Fibroblast of upper back skin (primary cell): ENCODE measurements at places on chromosomes 7 and 10.
A peak's percentile ranks its signal among the peaks of the same experiment; 100 is the strongest.

DNA sequence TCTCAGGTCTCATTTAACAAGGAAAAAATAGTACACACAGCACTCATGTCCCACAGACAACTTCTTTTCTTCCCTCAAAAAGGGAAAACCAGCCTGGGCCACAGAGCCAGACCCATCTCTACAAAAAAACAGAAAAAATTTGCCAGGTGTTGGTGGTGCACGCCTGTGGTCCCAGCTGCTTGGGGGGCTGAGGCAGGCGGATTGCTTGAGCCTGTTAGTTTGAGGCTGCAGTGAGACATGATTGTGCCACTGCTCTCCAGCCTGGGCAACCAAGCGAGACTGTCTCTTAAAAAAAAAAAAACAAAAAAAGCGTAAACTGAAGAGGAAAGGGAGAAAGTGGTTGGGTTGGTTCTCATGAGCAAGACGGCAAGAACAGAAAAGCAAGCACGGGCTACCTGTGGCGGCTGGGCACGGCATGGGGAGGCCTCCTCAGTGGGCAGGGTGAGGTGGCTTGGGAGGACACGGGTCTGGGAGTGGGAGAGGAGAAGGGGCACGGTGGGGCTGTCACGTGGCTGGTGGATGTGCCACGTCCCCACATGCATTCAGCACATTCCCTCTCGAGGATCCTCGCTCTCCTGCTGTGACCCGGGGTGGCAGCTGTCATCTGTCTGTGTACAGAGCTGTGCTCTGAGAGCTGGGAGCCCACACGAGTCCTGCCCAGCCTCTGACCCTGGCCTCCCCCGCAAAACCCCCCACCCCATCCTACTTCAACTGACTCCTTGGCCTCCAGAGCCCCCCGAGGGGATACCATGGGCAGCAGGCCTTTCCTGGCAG is 219.7 kb downstream of the MLLT10 start:
- DNase-seq: no peak

- peak; percentile 65 for DNase-seq
These were observed at the start of gene ZNF485 for GRCh38 chr10:43606323-43607198. ZNF485 (plus strand) TSS chr10:43606438; CDS start chr10:43607051, 613 bp downstream.

GRCh38 chr10:52779541-52780390 is 7.2 kb upstream of the MBL2 start:
- DNase-seq: peak; percentile 58

- no peak for DNase-seq
These were observed 858.7 kb downstream of the REEP3 start for GRCh38 chr10:64379898-64380297.

DNA sequence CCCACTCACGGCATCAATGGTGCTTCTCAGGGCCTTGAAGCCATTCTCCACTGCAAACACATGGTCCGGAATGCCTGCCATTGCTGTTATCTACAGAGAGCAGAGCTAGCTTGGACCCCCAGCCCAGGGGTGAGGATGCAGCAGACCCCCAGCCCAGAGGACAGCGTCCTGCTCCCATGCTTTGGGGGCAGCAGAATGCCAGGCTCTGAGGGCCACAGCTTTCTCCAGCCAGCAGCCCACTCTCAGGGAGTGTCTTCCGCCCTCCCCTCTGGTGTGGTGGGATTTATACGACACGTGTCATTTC is 48.1 kb upstream of the MSMB start:
- no peak for DNase-seq

DNA sequence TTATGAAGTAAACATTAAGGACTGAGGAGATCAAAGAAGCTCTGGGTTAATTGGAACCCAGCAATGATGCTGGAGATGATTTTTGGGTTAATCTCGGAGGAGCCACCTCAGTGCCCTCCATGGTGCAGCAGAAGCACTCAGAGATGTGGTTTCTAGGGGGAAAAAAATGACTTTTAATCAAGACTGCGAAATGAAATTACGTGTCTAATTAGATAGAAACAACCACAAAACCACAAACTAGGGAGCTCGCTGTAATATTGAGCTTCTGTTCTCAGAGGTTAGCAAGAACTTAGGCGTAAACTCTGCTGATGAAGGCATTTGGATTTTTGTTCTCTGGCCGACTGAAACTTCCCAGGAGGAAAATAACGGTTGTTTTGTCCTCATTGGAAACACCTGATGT is 319.0 kb downstream of the GRID1 start:
- DNase-seq: no peak

DNA sequence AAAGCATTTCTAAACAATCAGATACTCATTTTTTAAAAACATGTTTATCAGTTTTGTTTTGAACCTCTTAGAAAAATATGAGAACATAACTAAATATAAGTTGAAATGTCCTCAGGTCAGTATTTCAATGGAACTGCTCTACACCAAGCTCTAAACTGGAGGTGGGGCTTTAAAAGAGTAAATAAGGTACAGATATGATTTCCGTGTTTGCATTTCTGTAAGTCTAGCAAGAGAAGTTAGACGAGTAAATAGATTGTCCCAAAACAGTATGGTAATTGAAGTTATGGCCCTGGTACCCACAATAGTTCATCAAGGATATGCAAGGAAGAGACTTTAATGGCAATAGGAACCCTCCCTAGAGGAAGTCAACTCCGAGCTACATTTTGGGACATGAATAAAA is 115.1 kb upstream of the AKR1E2 start:
- no peak for DNase-seq

DNA sequence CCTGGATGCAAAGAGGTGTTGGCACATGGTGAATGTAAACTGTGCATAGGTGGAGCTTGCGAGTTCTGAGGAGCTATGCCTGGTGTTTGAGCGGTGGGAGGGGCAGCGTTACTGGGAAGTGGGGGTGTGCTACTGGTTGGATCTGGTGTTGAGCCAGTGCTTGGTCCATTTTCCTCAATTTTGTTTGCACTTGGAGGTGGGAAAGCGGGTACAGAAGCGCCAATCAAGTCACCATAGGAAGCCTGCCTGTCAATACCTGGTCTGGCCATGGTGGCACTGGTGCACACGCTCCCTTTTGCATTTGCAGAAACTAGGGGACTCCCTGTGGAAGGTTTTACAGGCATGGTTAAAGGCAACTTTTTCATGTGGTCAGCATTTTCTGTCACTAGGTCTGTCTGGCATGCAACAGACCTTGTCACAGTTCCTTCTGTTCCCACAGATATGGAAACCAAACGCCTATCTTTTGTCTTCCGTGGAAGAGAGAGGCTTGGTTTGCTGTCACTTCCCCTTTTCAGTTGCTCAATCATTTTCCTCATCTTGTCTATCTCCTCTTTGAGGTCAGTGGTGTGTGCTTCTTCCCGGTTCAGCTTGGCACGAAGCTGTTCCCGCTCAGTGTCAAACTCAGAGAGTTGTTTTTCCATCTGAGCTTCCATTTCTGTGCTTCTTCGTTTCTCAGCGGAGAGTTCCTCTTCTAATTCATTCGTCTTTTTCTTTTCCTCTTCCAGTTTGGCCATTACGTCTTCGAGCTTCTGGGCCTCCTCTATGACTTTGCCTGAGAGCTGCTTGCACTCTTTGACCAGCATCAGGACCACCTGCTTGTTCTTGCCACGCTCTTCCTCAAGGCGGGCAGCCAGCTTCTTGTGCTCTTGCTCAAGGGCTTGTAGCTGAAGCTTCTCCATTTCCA is 81.1 kb downstream of the CTTNBP2 start:
- no peak for DNase-seq

- DNase-seq: no peak
These were observed 457.6 kb downstream of the PLXNA4 start for GRCh38 chr7:132118641-132119040.

GRCh38 chr10:48798481-48799254 is 114.0 kb downstream of the WDFY4 start:
- no peak for DNase-seq

DNA sequence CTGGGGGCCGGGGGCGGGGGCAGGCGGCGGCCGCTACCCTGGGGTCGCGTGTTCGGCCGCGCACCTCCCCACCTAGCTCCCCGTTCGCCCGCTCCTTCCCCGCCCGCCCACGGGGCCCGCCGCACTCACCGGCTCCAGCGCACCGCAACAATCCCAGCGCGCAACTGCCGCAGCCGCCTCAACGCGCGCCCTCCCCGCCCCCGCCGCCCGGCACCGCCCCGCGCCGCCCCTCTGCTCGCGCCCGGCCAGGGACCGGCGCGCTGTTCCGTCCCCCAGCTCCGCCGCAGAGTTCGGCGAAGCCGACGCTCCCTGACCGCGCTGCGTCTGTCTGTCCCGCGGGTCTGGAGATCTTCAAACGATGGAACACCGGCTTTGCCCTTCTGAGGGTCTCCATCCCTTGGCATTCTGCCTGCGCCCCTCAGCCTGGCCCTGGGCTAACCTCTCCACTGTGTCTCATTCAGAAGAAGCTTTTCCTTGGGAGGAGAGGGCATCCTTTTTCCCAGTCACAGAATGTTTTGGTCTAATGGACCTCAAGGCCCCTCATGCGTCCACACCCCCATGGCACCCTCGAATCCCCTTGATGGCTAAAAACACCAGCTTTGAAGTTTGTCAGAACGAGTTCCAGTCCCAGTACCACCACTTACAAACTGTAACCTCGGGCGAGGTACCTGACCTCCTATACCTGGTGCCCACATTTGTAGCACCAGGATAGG is at the start of gene NT5C2:
NT5C2 (minus strand) TSS at position 166 of the 713 bp plus-strand sequence. CDS start 18,314 bp downstream, outside the sequence.
- DNase-seq: peak; percentile 74

GRCh38 chr10:92573798-92574547 is at the start of gene IDE:
IDE (minus strand) TSS chr10:92574093; CDS start chr10:92574019, 74 bp downstream.
- DNase-seq: peak; percentile 84

DNA sequence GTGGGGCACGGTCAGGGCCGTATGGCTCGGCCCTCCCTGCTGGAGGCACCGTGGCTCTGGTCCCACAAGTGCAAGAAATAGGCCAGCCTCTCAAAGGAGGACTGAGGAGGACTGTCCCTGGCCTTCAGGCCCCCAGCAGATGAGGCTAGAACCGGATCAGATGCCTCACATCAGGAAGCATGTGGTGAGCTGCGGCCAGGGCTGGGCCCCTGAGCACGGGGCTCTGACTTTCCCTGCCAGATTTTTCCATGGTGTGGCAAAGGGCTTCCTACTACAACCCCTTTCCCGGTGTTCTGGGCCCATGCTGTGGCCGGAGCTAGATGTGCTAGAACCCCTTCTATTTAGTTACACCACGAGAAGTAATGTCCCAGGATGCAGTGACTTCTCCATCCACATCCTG is 100.4 kb downstream of the TCERG1L start:
- no peak for DNase-seq

- DNase-seq: no peak
These were observed 84.8 kb downstream of the PTPRE start for GRCh38 chr10:127991543-127992255.

GRCh38 chr7:111867348-111867931 is 305.1 kb upstream of the IMMP2L start:
- DNase-seq: no peak

- DNase-seq: peak; percentile 92
These were observed 194.0 kb downstream of the HDAC9 start for GRCh38 chr7:18689551-18689950.

- no peak for DNase-seq
These were observed 455.2 kb downstream of the SORCS3 start for GRCh38 chr10:105096316-105096715.

DNA sequence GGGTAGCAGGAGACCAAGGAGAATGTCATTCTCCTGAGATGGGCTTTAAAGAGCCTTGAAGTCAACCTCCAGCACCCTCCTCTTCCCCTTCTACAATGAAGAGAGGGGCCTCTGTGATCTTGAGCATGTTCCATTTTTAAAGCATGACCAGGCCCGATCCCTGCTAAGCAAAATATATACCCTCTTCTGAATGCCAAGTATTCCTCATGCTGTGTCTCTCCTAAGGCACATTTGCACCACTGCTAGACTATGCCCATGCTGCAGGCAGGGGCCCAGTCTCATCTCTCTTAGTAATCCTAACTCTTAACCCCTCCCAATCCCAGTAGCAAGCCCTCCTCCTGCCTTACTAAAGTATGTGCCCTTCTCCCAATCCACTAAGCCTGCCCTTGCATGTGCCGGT is 18.4 kb downstream of the SORBS1 start:
- DNase-seq: no peak

GRCh38 chr10:30505543-30506298 is 71.7 kb downstream of the MAP3K8 start:
- DNase-seq: no peak

- no peak for DNase-seq
These were observed 40.8 kb downstream of the CPED1 start for GRCh38 chr7:121029302-121029701.

- no peak for DNase-seq
These were observed 64.0 kb downstream of the ELFN1 start for GRCh38 chr7:1733908-1734730.

GRCh38 chr10:31749301-31749700 is 179.3 kb downstream of the ARHGAP12 start:
- no peak for DNase-seq

DNA sequence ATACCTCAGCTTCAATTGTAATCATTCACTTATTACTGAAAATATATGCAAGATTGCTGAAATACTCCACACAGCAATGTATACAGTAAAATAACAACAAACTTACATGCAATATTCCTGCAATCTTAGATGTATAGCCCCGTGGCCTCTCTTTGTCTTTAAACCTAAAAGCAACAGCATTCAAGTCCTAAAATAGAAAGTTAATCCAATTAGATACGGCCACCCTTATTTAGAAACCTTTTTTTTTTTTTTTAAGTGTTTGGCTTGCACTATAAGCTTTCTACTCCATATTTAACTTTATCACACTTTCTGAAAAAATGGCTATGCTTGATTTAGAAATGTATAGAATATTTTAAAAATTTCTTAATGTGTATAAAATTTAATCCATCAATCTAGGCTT is 67.6 kb downstream of the IDE start:
- DNase-seq: no peak

DNA sequence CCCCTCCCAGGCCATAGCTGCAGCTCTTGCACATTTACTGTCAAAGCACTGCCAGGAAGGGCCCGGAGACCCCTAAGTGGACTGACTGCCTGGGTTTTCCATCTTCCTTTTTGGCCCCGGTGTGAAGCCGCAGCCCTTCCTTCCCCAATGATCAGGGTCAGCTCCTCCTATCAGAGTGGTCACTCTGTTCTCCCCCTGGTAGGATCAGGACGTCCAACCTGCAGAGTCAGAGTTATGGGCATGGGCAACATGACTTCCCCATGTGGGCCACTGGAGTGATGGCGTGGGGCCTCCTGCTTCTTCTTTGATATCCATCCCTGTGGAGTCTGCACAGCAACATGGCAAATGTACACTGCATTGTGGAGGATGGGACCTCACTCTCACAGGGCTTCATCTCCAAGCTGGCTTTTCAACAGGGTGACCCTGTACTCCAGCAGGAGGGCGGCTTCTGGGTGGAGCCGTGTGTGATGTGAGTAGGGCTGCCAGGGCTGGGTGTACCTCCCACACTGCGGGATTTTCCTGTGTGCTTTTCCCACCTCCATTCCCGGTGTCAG is 6.4 kb upstream of the RAMP3 start:
- no peak for DNase-seq

- DNase-seq: peak; percentile 62
These were observed 22.7 kb downstream of the CISD1 start for GRCh38 chr10:58291538-58292174.

DNA sequence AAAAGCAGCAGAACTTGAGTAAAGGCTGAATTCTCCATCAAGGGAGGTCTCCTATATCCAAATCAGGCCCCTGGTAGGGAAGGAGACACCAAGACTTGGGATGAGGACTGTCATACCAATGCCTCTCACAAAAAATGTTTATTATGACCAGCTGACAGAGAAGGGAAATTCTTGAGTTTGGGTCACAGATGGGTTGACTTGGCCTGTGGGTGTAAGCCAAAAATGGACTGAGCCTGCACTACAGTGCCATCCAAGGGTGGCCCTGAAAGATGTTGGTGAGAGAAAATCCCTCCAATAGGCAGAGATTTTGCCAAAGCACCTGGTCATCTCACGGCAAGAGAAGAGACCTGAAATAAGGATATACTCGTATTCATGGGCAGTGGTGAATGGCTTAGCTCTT is 27.0 kb upstream of the PPIF start:
- no peak for DNase-seq
